ENCODE measurements at places on chromosomes 13 and 19.

DNA sequence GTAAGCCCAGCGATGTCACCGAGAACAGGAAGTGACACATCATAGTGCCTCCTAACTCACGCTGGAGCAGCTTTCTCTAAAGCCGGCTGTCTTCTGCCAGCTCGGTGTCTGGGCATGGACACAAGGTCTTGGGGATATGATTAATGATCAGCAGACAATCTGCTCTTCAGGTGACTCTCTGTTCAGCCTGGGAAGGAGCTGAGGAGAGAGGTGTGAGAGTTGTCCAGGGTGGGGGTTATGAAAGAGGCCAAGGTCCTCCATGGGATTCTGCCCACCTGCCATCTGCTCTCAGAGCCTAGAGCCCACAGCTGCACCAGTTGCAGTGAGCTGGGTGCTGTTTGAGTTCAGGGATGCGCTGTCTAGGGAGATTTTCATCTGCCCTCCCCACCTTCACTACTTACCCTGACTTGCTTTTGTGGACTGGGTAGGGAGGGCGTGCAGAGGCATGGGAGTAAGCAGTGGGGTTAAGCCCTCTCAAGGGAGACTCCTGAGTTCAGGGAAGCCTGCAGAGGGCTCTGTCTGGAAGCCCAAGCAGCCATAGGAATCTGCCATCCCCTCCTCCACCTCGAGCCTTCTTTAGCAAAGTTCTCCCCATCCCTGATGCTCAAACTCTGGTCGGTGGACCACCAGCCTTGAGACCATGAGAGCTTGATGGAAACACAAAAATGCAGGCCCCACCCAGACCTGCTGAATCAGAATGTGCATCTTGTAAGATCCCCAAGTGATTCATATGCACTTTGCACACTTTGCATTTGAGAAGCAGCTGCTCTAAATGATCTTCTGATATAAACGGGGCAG lies 539.7 kb downstream of the RFC3 start:
- DNase-seq: no peak

GRCh38 chr13:114145256-114145655 lies 12.8 kb upstream of the RASA3 start:
- DNase-seq: no peak

GRCh38 chr13:107669391-107669993 lies 545.8 kb downstream of the LIG4 start:
- no peak for DNase-seq

GRCh38 chr13:21486322-21486721 lies 27.2 kb upstream of the ZDHHC20 start:
- DNase-seq: no peak

GRCh38 chr13:108269601-108270328 lies at the start of gene TNFSF13B:
TNFSF13B (plus strand) TSS chr13:108269718; CDS start chr13:108269896, 178 bp downstream.
- peak; percentile 14 for DNase-seq

DNA sequence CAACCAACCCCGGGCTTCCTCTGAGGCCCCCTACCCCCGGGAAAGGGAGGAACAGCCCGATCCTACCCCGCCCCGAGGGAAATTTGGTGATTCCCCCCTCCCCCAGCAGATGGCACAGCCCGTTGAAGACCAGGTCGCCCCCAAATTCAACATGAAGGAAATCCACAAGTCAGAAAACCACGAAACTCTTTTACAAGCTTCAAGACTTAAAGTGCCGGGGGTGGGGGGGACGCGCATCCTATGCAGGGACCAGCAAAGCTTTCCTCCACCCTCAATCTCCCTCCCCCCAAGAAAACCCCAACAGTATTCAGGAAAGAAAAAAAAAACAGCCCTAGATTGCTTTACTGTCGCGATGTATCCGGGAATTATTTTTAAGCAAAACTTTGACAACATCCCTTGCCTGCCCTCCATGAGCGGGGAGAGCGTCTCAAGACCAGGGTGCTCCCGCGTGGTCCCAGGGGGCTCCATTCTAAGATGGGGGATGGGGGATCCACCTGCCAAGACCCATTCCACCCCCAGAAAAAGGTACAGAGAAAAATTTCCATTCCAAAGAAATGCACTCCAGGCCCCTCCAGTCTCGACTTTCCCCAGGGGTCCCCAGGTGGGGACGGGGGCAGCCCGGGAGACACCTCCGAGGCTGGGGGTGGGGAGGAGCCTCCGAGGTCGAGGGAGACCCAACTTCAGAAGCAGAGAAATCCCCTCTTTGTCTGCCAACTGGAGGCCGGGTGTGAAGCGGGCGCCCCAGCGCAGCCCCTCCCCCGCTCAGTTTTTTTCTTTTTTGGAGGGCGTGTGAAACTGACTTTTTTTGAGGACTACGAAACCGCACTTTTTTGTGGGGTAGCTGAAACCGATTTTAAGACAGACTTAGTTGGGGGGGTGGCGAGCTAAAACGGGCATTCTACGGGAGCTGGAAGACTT lies 1.5 kb downstream of the TCF3 start:
- DNase-seq: no peak

DNA sequence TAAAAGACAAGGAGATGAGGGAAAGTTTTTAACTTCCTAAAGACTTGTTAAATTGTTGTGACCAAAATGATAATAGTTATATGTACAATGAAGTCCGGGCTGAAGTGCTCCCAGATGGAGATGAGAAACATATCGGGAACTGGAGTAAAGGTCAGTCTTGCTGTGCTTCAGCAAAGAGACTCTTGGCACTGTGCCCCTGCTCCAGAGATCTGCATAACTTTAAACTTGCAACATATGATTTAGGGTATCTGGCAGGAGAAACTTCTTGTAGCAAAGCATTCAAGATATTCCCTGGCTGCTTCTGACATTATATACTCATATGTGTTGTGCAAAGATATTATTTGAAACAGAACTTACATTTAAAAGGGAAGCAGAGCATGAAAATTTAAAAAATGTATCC lies 786.6 kb upstream of the SLITRK6 start:
- no peak for DNase-seq

DNA sequence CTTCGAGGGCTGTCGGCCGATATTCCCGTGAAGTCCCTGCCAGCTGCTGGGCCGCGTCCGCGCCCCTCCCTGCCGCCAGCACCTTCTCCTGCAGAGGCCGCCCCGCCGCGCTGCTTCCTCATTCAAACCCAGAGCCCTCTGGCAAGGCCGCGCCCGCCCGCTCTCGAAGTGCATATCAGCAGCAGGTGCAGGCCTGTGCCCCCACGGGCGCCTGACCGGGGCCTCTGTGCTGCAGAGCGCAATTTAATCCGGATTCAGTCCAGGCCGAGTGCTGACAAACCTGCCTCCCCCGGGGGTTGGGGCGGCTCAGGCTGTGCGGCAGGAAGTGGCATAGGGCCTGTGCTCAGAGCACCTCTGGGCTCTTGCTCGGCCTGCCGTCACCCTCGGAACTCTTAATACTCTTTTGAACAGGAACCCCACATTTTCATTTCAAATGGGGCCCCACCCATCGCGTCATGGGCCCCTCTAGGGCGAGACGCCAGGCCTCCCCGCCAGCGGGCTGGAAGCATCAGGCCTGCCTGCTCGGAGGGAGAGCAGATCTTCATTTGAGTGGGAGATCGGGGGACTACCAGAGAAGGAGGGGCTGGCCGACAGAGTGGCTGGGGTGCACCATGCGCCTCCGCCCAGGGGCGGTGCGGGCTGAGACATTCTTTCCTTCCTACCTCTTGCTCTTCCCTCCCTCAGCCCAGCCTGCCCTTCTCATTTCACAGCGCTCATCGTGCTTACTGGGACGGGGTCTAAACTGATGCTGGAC lies 125.7 kb downstream of the TNFRSF19 start:
- DNase-seq: peak; percentile 35

DNA sequence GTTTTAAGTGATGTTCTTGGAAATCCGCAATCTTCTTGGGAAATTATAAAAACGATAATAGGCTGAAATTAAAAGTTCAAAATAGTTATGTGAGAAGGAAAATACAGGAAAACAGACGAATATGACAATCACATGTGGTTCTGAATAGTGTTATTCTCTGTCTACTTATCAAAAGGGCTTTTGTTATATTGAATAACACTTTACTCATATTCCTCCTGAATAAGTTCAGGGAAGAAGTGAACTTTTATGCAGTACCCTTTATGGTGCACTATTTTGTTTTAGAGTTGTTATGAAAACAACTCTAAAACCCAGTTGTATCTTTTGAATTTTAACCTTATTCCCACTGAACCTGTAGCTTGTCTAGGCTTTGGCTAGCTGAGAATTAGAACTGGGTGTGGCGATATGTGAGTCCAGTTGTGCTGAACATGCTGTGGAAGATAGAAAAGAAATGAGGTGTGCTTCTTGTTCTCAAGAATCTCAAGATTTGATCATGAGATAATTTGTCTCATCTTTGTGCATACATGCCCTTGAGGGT lies 384.4 kb downstream of the LMO7 start:
- DNase-seq: no peak

GRCh38 chr13:44003481-44003880 lies 123.8 kb downstream of the LACC1 start:
- DNase-seq: no peak

DNA sequence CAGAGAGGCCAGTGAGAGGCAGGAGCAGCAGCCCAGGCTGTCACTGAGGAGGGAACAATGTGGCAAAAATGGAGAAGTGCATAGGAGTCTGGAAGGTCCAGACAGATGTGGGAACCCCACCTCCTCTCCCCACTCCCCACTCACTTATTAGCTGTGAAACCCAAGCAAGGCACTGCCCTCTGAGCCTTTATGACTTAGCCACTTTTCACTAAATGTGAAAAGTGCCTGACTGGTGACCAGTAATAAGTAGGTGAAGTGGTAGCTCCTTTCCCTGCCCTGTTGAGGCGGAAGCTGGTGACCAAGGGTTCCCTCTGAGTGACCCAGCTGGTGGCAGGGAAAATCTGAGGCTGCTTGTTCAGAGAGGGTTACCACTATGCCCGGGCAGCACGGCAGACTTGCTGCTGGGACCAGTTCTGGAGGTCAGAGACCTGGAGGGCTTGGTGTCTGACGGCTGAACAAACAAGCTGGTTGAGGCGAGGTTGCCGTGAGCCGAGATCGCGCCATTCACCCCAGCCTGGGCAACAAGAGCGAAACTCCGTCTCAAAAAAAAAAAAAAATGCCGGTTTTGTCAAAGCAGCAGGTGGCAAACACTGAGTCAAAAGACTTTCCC lies 80.0 kb downstream of the ZNF429 start:
- DNase-seq: no peak

DNA sequence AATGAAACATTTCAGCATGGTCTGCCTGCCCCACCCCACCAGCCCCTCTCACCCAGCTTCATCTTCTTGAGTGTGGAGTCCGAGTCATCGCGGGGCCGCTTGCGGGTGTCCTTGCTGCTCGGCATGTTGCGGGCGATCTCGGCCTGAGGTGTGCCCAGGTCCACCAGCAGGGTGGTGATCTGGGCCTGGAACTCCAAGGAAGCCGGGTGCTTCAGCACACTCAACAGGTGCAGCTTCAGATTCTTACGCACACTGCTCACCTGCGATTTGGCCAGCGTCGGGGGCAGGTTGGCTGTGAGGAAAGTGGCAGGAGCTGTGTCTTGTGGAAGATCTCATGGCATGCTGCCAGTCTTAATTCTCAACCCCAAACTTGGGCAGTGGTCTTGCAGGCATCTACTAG lies 20.7 kb downstream of the SYMPK start:
- DNase-seq: no peak

DNA sequence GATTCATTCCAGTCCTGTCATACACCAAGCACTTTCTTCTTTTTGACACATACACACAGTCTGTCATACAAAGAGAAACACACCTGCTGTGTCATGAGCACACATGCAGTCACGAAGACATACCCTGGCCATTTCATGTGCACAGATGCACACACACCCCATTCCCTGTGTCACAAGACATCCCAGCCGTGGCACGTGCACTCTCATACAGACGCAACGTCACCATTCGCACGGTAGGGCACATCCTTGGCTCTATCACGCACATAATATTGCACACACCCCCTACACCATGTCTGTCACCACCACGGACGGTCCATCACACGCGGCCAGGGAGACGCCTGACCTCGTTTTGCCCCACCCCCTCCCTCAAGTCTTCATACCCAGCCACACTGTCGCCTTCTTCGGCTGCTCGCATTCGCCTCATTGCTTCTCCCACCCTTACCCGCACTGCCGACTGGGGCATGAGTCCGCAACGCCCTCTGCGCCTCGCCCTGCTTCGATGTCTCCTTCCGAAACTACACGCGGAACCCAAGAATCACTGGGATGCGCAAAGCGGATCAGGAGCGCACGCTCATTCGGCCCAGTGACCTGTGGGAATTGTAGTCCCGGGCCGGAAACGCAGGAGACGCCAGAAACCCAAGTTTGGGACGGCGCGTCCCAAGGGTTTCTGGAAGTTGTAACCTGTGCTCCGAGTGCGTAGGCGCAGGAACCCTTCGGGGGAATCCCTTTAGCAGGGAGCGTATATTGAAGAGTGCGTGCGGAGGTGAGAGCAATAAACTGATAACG lies 6.8 kb upstream of the ZNF283 start:
- no peak for DNase-seq

GRCh38 chr19:47760632-47760999 lies 15.3 kb downstream of the NOP53 start:
- DNase-seq: no peak

GRCh38 chr13:29782798-29783197 lies 67.6 kb downstream of the UBL3 start:
- no peak for DNase-seq

- no peak for DNase-seq
Measured at GRCh38 chr19:38043649-38044144, 136.7 kb downstream of the SIPA1L3 start.
